WERI-Rb-1 (cell line): ENCODE measurements at places on chromosomes 5 and 9.
A peak's percentile ranks its signal among the peaks of the same experiment; 100 is the strongest.

- no peak for DNase-seq
Measured at GRCh38 chr5:73272351-73272750, 99.4 kb downstream of the TMEM174 start.

- DNase-seq: no peak
Measured at GRCh38 chr9:71632776-71633175, 135.5 kb downstream of the CEMIP2 start.

DNA sequence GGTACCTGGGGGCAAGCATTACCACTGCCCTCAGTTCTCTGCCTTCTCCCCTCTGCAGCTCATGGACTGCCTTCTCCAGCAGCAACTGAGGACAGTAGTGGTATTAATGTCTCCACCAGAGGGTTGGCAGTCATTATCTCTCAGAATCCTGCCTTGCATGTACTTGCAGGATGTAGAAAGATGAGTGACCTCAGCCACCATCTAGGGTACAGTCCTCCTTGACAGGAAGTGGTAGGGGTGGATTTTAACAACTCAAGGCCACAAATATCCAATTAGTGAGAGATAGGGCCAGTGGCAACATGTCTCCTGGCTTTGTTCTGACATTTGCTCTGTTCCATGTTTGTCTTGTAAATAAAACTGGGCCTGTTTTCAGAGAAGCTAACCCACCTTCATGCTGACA is 47.2 kb downstream of the F2R start:
- no peak for DNase-seq

DNA sequence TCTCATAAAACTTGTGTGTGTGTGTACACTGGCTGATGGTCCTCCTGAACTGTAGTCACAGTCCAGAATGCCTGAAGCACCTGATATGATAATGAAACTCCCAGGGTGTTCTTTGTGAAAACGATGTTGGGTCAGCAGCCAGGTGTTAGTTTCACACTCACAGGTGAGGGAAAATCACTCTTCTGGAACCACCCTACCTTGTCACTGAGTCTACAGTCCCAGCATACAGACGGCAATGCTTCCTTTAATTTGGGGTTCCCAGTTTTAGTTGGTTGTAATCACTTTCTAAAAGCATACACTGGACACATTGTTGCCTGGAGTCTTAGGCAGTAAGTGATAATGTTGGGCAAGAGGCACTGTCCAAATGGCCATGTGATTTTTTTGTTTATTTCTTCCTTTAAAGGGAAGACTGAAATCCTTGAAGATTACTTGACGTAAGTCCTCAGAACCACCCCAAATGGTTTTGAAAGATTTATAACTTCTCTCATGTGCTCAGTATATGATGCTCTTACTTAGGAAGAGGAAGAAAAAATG is 18.2 kb upstream of the MGAT1 start:
- no peak for DNase-seq

- no peak for DNase-seq
Measured at GRCh38 chr9:115941561-115942315, 211.9 kb upstream of the PAPPA start.

- DNase-seq: no peak
Measured at GRCh38 chr5:155258161-155258560, 244.6 kb downstream of the KIF4B start.

DNA sequence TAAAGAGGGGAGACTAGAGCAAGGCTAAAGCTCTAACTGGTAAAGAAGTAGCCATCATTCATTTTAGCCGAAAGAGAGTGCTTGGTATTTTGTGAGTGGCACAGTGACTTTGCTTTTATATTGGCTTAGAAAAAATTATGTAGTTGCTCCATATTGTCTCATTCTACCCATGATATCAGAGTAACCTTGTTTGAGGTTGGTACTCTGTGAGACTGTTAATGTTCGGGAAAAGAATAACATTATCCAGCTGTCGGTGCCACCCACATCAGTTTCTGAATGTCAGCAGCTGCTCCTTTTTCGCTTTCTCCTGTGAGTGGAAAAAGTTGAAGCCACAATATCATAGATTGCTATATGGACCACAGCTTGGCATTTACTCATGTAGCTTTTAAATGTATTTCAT is 376.4 kb upstream of the KCNN2 start:
- no peak for DNase-seq

DNA sequence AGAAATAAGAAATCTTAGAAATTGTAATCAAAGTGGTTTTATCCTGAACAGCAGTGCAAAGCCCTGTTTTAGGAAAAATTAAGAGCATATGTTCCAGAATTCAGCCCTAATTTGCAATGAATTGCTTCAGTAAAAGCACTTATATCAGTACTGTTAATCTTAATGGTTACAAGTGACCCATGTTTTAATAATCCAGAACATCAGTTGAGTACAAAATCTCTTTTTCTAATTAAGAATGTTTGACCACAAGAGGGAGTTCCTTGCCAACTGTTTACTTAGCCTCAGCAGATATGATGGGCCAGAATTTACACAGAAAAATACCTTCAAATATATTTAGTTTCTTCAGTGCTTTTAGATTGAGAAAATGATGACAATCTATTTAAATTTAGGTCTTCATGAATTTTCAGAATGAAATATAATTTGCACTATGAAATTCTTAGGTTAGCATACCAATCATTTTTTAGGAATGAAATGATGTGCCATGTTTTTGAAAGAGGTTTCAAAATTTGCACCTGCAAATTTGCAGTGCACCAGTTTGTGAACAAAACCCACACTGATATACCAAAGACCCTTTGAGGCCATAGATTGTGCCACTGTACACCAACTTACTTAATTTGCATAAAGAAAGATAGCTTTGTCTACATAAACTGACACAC is 926.3 kb upstream of the ARRDC3 start:
- DNase-seq: no peak

GRCh38 chr5:9166202-9167112 is 379.4 kb downstream of the SEMA5A start:
- DNase-seq: no peak

DNA sequence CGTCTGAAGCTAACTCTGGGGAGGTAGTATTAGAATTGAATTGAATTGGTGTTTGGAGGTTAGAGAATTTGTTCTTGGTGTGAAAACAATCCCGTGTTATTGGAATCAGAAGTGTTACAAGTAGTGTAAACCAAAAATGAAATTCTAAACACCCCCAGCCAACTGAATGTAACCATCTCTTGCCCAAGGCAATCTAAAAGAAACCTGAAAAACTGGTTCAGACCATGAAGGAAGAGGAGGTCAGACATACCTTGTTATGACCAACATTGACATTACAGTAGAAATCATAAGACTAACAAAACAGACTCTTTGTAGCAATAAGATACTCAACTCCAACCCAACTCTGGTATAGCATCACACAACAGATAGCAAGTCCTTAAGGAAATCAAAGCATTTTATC is 159.0 kb downstream of the TUSC1 start:
- no peak for DNase-seq

DNA sequence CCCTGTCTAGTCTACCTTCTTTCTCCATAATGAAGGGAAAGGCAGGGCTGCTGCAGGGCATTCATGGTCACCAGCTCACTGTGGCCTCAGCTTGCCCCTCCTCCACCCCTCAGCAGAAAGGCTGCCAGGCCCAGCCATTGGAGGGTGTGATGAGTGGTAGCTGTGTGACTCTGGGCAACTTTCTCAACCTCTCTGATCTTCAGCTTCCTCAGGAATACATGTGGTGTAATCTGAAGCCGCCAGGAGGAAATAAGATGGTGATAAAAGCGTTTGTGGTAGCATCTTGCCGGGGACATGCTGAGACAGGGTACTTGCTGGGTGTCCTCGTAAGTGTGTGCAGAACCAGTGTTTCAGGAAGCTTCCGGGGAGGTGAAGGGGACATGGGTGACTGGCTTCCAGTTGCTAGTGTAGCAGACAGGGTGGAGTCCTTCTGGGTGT is 9.8 kb downstream of the CXCL14 start:
- no peak for DNase-seq

DNA sequence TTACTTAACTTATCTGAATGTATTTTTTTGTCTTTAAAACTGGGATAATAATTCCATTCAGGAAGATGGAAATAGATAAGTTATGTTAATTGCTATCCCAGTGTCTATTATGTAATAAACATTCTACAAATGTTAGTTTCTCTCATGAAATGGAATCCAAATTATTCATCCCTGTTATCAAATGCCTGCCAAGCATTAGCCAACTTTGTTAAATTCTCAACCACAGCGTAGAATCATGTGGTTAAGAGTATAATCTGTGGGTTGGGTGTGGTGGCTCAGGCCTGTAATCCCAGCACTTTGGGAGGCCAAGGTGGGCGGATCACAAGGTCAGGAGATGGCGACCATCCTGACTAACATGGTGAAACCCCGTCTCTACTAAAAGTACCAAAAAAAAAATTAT is 912.9 kb upstream of the SEMA6A start:
- DNase-seq: no peak

- no peak for DNase-seq
Measured at GRCh38 chr5:179407191-179408175, 62.2 kb upstream of the ADAMTS2 start.

- no peak for DNase-seq
Measured at GRCh38 chr9:88535226-88536022, 446 bp downstream of the NXNL2 start.

DNA sequence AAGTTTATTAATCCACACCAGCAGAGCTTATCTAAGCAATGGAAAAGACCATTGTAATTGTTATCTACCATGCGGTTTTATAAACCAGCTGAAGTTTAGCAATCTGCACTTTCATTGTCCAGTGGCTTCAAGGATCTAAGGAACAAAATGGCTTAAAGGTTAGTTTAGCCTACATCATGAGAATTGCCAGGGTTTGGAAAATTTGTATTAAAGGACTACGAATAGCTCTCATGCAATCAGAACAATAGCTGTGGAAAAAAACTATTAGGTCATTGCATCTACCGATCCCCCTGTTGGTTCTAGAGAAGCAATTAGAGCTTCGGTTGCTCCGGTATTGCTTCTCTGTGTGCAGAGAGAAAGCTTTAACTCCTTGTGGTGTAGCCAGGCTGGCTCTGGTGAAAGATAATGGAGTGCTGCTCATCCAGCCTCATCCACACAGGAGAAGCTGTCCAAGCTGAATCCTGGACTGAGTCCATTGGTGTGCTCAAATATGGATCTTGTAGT is 86.3 kb upstream of the SLC12A2 start:
- no peak for DNase-seq

- peak; percentile 61 for DNase-seq
Measured at GRCh38 chr5:15807871-15808270, 307.9 kb downstream of the FBXL7 start.

DNA sequence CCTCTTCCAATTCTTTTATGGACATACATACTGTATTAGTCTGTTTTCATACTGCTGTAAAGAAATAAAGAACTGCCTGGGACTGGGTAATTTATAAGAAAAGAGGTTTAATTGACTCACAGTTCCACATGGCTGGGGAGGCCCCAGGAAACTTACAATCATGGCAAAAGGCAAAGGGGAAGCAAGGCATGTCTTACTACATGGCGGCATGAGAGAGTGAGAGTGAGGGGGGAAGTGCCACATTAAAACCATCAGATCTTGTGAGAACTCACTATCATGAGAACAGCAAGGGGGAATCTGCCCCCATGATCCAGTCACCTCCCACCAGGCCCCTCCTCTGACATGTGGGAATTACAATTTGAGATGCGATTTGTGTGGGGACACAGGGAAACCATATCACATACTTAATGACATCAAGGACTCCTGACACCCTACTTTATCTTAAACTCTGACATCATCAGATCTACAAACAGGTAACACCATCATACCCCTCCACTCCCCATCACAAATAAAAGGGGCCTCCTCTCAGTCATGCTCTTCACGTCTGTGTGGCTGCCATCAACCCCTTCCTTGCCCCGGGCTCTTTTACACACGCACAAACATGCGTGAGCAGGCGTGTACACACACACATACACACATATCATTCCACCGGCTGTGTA is 9.7 kb downstream of the ANKRD33B start:
- no peak for DNase-seq

DNA sequence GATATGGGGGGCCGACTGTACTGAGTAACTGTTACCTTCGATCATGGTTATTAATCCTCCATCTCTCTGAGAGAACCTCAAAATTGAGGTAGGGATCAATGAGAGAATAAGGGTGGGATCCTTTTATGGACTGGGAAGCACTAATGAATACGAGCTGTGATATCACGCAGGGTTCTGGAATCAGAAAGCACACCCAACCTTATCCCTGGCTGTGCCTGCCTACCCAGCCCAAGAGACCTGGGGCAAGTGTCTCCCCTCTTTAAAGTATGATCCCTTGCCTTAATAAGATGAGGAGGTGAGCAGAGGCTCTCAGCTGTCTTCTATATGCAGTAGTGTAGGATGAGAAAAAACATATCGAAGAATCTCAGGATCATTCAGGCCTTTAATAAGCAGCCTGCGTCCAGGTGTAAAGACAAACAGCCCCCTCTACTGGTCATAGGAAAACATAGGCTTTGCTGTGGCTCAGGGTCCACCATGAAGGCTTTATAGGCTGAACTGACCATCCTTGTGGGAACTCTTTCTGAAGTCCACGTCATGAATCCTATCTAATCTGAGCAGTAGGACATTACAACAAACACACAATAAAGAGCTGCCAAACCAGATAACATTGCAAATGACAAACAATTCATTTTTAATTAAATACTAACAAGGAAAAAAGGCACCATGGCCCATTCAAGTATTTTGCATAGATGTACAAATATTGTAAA is 16.8 kb downstream of the NIPAL4 start:
- peak; percentile 61 for DNase-seq

GRCh38 chr5:31682851-31683250 is 43.9 kb downstream of the PDZD2 start:
- DNase-seq: no peak

DNA sequence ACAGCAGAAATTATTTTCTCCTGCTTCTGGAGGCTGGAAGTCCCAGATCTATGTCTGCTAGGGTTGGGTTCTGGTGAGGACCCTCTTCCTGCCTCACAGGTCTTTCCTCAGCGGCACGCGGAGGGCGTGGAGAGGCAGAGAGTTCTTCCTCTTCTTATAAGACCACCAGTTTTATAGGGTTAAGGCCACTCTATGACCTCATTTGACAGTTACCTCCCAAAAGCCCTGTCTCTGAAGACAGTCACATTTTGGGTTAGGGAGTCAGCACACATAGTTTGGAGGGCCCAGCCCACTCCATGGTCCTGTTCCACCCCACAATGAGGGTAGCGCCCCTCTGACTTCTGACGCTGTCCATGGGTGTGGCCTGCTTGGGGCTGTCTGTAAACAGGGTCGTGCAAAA is 46.7 kb downstream of the TRIP13 start:
- no peak for DNase-seq

DNA sequence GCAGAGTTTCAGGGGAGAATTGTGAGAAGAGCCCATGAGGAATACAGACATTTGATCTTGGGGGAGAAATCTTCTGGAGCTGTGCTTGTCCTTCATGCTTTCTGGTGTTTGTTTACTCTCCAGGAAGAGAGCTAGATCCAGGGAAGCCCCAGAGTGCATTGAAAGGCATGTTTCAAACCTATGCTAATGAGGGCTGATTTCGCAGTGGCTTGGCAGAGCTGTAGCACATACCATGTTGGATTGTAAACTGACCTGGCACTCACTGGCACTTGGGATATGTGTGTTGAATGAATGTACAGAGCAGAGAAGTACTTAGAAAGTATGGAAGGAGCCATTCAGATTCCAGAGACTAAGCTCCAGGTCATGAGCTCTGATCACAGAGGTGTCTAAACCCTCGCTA is 30.9 kb downstream of the TNFSF8 start:
- DNase-seq: no peak

- DNase-seq: no peak
Measured at GRCh38 chr5:119355244-119355638, 578 bp upstream of the TNFAIP8 start.
